Bronchial epithelial cell (primary cell): ENCODE measurements at places on chromosomes 6 and 20. TPM values are rescaled to one million over a fixed set of nuclear protein-coding genes. Genes with fewer than 3 reads are reported as not detected.

DNA sequence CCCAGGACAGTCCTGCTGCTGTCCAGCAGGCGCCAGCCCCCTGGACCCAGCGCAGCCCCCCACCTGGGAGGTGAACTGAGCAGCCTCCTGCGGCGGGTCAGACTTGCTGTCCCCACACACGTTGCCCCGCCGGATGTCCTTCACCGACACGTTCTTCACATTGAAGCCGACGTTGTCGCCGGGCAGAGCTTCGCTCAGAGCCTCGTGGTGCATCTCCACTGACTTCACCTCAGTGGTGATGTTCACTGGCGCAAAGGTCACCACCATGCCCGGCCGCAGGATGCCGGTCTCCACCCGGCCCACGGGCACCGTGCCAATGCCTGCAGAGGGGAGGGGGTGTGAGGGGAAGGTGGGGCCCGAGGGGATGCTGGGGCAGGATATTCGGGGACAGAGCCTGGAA lies 8.5 kb downstream of the EEF1A2 start:
- DNase-seq, result no peak

STX16 gene
- total RNA-seq, result 47.7 and 64.4 TPM in 2 replicates

DNA sequence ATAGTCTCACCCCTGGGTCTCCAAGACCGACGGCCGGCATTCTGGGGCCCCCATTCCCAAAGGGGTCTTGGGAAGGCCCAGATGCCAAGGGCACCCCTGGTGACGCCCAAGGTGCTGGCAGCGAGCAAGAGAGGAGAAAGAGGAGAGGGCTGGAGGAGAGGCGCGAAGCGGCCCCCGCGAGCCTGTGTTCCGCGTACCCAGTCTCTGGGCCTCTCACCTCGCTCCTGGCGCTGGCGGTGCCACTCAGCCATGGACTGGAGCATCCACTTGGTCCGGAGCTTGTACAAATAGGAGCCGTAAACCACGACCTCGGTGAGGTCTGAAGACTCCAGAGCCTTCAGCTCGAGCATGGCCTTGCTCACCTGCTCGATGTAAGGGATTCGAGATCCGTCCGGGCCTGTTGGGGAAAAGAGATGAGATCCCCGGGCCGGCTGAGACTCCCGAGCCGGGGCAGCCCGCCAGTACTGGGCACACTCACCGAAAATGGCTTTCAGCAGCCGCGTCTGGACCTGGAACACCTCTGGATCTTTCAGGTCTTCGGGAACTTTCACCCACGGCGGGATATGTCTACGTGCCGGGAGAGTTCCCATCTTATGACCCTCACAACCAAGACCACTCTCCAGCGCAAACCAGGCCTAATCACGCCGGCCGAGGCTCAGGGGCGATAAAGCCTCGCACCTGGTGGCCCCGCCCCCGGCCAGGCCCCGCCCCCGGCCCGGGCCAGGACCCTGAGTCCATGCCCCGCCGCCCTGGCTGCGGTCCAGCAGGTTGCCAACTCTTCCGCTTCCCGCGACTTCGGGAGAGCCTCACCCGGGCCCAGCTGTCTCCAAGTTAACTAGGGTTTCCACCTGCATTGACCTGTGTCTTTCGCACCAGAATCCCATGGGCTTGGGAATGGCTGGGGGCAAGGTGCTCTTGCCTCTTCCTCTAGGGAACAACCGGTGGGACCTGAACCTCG lies at the start of gene DPPA5:
Gene DPPA5 (minus strand): TSS at position 641 of the 958 bp plus-strand sequence. CDS start 51 bp downstream, at position 590.
- DNase-seq, result no peak

DNA sequence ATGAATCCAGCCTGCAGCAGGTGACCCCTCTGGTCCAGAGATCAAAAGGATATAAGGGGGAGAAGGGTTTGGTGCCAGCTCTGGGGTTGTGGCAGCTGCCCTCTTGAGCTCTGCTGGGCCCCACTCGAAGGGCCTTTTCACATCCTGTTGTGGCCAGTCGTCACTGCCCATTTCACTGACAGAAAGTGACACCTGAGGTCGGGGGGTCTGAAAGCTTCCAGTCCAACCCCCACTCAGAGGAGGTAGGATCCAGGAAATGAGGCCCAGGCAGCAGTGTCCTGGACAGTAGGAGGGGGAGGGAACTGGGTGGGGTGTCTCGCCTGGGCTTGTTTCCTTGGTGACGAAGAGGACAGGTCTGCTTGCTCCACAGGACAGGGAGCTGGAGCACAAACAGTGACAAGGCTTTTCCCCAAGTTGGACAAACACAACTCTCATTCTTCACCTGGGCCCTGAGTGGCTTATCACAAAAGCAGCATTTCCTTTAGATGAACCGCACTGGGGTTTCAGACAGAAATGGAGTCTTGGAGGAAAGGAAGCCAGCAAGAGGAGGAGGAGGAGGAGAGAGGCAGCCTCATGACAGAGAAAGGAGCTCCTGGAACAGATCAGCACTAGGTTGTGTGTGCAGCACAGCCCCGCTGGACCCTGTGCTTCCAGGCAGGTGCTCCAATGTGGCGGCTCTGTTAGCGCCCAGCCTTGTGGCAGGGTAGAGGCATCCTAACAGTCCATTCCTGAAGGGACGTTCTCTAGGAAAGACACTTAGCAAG lies 11.0 kb downstream of the FRS3 start:
- DNase-seq, result peak; percentile 54

PRDM1 gene
- 5.3 and 9.6 TPM in 2 replicates for total RNA-seq

DNA sequence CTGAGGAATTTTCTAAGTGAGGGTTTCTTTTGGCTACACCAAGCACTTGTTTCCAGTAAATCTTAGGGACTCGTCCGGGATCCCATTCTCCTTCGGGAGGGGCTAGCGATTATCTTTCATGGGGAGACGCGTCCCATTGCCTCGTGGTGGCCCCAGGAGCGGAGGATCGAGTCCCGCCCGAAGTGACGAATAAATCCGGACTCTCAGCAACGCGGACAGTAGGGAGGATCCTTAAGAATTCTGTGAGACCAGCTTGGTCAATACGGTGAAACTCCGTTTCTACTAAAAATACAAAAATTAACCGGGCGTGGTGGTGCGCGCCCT lies 69.1 kb upstream of the PRSS16 start:
- DNase-seq, result no peak
